ENCODE measurements at places on chromosomes 6 and 20.
A peak's percentile ranks its signal among the peaks of the same experiment; 100 is the strongest.

DNA sequence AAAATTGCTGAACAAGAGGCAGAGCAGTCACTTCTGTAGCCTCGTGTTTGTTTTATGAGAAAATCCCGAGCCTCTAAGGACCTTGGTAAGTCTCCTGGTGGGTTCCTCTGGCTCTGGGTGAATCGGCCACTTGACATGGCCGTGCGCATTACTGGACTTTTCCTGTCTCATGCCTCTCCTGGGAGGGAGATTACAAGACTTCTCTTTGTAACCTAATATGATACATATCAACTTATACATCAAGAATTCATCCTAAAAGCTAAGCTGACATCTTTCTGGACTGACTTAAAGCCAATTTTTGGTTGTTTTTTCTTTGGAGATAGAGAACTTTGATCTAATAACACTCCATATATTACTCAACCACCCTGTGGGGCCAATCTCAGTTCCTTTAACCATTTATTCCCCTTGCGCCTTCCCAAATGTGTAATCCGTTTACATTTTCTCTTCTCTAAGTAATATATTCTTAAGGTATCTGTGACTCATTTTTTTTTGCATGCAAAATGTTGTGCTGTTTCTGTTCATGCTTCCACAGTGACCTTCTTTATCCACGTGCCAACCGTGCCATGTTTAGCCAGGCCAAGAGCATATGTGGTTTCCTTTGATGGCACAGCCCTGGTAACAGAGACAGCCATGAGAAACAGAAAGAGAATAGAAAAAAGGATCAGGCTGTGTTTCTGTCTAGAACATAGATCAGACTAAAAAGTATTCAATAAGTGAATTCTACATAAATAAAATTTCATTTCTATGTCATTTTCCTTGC lies 47.5 kb upstream of the JAG1 start:
- no peak for DNase-seq

- DNase-seq = no peak
These were observed 53.0 kb downstream of the ADAT2 start for GRCh38 chr6:143397227-143398222.

GRCh38 chr6:90820436-90820835 lies 233.6 kb upstream of the MAP3K7 start:
- DNase-seq = no peak

DNA sequence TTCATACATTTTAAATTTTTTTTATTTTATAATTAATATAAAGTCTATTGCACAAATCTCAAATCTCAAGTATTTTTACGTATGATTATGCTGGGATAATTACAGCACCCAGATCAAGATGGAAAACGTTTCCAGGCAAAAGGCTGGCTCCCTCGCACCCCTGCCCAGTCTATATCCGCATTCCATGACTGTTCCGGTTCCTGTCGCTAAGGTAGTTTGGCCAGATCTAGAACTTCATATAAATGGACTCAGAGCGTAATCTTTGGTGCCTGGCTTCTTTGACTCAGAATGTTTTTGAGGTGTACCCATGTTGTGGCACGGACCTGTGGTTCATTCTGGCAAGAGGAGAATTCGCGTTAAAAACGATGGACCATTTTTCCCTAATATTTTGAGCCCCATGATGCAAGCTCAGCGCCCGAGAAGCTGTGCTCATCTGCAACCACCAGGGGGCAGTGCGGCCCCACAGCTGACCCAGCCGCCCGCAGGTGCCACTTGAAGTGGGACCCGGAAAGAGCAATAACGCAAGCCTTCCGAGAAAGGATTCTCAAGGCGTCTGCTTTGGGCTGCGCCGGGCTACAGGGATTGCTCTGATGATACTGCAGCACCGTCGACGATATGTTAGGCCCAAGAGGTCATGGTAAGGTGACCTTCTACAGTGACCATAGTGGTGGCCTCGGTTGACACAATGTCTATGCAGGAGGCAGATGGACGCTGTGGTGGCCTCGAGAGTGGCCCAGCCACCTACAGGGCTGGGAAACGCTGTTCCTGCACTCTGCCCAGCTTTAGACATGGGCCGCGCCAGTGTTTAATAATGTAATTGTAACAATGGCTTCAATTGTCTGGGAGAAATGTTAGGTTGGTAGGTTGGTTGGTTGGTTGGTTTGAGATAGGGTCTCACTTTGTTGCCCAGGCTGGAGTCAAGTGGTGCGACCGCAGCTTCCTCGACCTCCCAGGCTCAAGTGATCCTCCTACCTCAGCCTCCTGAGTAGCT lies 160.1 kb downstream of the ZMYND8 start:
- peak; percentile 58 for DNase-seq

- DNase-seq = no peak
These were observed 42.8 kb upstream of the STXBP5 start for GRCh38 chr6:147161253-147161973.

GRCh38 chr6:3301506-3301905 lies 42.8 kb downstream of the PSMG4 start:
- no peak for DNase-seq

- no peak for DNase-seq
These were observed 7.2 kb downstream of the BHLHE23 start for GRCh38 chr20:62999580-62999979.

GRCh38 chr6:36577301-36577700 lies 16.9 kb upstream of the SRSF3 start:
- DNase-seq = no peak

DNA sequence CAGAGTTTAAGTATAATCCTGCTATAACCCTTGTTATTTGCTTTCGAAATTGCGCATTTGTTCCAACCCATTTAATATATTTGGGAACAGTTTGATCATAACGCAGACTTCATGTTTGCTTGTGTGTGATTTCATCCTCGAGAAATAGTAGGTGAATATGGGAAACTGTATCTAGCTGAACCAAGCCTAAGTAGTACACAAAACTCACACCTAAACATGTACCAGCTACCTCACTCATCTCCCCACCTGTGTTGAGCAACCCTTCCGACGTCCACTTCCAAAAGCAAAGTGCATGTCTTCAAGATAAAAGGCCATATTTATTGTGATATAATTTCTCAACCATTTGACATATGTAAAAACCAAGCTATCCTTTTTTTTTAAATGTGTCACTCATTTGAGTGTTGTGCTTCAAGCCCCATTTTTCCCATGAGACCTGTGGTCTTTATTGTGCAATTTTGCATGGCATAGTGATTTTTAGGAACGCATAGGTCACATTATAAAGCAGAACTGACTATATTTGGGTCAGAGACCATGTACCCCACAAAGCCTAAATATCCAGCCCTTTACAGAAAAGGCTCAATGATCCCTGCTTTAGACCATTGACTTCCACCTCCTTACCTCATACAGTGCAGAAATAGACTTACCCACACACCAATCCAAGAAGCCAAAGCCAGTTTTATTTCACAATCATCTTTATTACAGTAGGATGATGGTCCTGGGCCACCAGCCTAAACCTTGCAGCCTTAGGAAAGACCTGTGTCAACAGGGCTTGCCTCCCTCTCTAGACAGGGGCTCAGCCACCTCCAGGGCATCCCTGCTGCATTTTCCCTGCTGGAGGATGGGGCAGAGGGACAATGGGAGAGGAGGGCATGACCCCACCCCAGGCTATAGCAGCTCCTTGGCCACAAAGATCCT lies 7.1 kb downstream of the CCND3 start:
- no peak for DNase-seq

DNA sequence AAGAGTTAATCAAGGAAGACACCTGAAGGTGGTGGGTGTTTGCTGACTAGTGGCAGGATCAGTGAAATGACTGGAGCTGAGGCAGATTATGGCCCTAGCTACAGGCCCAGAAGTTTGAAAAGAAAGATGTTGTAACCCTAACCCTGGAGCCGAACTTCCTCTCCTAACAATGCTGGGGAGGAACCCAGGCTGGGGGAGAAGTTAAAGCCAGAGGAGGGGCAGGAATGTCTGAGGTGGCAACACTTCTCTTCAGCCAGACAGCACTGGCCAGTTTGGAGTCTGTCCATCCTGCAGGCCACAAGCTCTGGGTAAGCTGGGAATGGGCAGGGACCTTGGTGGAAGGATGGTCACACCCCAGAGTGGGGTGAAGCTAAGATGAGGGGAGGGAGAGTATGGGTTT lies at the start of gene LST1:
LST1 (plus strand) TSS at position 270 of the 400 bp plus-strand sequence. CDS start 1,023 bp downstream, outside the sequence.
- DNase-seq = no peak

DNA sequence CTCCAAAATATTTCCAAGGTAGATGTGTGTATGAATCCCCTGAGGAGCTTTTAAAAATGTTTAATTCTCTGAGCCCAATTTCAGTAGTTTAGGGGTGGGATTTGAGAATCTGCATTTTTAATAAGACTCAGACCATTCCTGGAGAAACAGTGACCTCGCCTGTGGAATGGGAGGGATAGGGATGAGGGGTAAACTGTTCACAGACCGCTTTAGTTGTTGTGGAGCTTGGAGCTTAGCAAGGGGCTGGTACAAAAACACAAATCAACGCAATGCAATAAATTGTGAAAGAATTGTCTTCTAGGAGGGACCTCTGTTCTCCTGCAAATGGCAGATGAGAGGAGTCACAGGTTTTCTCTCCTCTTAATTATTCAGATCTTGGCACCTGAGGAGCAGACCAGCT lies 239.3 kb upstream of the SULF2 start:
- DNase-seq = no peak

DNA sequence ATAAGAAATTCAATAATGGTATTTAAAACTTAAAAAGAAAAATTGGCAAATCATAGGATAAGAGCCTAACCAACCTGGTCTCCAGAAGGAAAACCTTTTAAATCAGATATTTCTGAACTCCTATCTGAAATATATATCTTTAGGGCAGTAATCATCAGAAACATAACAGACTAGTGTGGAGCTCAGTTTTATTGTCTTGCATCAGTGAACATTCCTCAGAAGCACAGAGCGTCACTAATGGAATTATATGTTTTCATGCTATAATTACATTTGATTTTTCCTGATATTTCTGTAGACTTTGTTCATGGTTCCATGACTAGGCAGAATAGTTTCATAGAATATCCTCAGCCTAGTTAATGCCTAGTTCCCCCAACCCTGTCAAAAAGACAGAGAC lies 262.2 kb downstream of the EYA4 start:
- no peak for DNase-seq

DNA sequence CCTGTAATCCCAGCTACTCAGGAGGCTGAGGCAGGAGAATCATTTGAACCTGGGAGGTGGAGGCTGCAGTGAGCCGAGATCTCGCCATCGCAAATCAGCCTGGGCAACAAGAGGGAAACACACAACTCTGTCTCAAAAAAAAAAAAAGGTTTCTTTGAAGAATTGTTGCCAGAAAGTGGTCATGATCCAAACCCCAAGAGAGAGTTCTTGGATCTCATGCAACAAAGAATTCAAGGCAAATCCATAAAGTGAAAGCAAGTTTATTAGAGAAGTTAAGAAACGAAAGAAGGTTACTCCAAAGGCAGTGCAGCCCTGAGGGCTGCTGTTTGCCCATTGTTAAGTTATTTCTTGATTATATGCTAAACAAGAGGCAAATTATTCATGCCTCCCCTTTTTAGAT lies 14.5 kb upstream of the KIFC1 start:
- DNase-seq = no peak

GRCh38 chr6:170276369-170277057 lies 14.4 kb downstream of the DLL1 start:
- DNase-seq = no peak

DNA sequence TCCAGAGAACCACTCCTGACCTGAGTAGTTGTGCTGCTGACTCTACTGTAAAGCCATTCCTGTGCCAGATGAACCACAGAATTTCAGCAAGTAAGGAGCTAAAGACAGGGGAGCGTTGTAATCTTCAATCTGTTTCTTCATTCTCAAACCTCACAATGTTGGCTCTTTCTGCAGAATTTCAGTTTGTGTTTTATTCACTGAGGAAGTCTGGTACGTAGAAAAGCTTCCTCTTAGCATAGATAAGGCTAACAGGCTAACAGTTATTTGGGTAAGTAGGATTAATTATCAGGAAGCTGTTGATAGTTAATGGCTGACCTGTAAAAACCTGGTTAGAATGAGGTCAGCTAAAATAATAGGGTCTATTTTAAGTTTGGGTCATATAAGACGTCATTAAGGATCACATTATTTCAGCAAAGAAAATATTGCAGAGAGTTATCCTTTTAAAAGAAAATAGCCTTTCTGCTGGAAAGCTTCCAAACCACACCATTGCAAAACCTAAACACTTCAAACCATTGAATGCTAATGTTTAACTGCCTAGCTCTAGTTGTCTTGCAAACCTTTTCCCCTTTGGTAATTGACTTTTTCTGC lies 14.1 kb upstream of the TENT5A start:
- DNase-seq = no peak

- DNase-seq = peak; percentile 62
These were observed 160.6 kb downstream of the HIVEP2 start for GRCh38 chr6:142784344-142784743.

- DNase-seq = no peak
These were observed 13.8 kb downstream of the ADA start for GRCh38 chr20:44637522-44638372.

GRCh38 chr6:63305277-63305676 lies 14.5 kb downstream of the LGSN start:
- no peak for DNase-seq

GRCh38 chr20:57190536-57191264 lies 75.7 kb downstream of the BMP7 start:
- no peak for DNase-seq

- DNase-seq = no peak
These were observed 17.4 kb upstream of the ARMC12 start for GRCh38 chr6:35719404-35719829.

GRCh38 chr6:110714143-110714542 lies 101.1 kb downstream of the CDK19 start:
- peak; percentile 45 for DNase-seq

DNA sequence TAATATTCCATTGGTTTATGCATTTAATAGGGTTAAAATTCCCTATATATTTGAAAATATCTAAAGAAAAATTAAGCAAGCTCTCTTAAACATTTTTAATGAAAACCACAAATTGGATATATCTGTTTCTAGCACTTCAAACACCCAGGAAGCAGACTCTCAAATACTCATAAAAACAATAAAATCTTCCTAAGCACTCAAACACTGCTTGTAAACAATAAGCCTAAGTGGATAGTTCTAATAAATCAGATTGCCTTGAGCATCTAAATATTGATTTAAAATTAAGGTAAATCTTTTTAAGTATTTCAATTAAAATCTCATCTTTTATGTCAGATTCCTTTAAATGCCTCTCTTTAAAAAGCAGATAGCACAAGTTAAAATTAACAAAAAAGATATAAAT lies 254.4 kb downstream of the KCNQ5 start:
- DNase-seq = no peak

- DNase-seq = no peak
These were observed 149.4 kb upstream of the NOX3 start for GRCh38 chr6:155604991-155605390.

DNA sequence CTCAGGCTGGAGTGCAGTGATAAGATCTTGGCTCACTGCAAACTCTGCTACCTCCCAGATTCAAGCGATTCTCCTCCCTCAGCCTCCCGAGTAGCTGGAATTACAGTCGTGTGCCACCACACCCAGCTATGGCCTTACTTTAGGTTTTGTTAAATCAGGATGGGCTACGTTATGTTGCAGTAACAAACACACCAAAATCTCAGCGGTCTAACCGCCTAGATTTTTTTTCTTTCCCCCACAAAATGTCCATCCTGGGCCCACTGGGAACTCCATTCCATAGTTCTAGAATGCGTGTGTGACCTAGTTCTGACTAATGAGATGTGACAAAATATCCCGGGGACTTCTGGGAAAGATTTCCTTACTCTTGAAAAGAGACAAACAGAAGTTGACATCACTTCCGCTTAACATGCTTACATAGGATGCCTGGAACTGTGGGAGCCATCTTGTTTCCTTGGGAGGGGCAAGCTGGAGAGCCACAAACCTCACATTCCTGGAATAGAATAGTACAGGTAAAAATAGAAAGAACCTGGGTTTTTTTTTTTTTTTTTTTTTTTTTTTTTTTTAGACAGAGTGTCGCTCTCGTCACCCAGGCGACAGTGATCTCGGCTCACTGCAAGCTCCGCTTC lies 42.3 kb upstream of the TRERF1 start:
- DNase-seq = no peak
